ENCODE measurements at places on chromosomes 12 and 14. TPM values are rescaled to one million over a fixed set of nuclear protein-coding genes. Genes with fewer than 3 reads are reported as not detected.

- no peak for DNase-seq
Measured at GRCh38 chr14:60277605-60278190, 28.7 kb downstream of the PPM1A start.

DNA sequence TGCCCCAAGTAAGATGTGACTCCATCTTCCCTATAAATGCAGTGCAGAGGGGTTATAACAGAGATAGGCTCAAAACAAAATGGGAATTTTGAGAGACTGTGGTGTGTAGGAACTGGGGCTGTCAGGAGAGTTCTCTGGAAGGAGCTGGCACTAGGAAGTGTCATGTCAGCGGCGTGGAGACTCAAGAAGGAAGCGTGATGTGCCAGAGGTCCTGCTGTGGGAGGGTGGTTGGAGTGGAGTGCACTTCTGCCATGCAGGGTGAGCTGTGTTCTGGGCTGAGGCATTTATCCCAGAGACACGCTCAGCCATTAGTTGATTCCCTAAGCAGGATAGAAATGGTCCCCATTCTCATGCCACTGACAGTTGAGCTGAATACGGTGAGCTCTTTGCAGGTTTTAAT is 19.0 kb downstream of the GLT1D1 start:
- DNase-seq = no peak

- DNase-seq = no peak
Measured at GRCh38 chr12:102326982-102327381, 129.3 kb upstream of the PMCH start.

- no peak for DNase-seq
Measured at GRCh38 chr12:54146506-54147145, 42.2 kb downstream of the SMUG1 start.

DNA sequence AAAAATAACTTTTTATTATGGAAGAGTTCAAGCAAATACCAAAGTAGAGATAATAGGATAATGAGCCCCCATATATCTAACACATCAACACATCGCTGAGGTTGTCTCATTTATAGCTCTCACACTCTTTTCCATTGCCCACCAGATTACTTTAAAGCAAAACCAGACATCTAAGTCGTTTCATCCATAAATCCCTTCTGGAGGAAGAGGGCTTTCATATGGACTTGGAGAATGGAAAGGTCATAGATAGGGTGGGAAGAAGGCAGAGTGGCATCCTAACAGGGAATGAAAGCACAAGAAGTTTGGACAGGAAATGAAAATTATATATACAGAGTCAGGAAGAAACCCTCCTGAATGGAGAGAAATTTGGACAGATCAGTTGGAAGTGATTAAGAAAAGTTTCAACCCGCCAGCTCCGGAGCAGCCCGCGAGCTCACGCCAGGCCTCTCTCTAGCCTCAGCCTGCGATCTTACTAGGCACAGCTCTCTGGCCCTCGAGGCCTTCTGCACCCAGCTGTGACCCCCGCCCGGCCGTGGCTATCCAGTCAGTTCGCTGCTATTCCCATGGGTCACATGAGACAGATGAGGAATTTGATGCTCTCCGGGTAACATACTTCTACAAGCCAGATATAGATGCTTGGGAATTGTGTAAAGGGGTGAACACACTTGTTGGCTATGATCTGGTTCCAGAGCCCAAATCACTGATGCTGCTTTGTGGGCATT is 48.4 kb upstream of the NID2 start:
- no peak for DNase-seq

GRCh38 chr14:101071493-101071906 is 168.0 kb upstream of the RTL1 start:
- no peak for DNase-seq

The HHIPL1 gene
- not detected for total RNA-seq

- DNase-seq = no peak
Measured at GRCh38 chr12:102990419-102990818, 32.9 kb downstream of the ASCL1 start.

- DNase-seq = peak; percentile 99
Measured at GRCh38 chr14:23095196-23096108, at the start of gene C14orf119. C14orf119 (plus strand) TSS chr14:23095505; CDS start chr14:23097659, 2,154 bp downstream.

DNA sequence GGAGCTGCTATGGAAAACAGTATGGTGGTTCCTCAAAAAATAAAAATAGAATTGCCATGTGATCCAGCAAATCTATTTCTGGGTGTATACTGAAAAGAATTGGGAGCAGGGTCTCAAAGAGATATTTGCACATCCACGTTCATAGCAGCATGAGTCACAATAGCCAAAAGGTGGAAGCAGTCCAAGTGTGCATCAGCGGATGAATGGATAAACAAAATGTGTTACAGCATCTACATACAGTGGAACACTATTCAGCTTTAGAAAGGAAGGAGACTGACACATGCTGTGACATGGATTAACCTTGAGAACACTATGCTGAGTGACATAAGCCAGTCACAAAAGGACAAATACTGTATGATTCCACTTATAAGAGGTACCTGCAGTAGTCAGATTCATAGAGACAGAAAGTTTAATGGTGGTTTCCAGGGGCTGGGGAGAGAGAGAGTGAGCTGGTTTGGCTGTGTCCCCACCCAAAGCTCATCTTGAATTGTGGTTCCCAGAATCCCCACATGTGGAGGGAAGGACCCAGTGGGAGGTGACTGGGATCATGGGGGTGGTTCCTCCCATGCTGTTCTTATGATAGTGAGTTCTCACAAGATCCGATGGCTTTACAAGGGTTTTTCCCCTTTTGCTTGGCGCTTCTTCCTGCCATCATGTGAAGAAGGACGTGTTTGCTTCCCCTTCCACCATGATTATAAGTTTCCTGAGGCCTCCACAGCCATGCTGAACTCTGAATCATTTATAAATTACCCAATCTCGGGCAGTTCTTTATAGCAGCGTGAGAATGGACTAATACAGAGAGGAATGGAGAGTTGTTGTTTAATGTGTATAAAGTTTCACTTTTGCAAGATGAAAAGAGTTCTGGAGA is 17.6 kb upstream of the TBC1D30 start:
- DNase-seq = no peak

DNA sequence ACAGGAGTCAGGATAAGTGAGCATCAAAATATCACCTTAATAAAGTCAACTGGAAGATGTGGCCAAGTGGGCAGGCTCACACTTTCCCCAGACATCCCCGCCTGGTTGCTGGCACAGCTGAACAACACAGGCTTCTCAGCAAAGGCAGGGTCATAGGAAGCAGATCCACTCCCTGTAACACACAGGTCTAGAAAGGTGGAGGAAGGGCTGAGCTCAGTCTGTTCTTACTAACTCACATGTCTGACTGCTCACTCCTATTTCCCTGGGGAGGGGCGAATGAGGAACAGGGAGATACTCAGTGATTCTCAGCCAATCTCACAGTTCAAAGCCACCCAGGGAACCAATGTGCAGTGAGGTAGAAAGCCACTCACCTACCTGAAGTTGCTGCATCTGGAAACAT is 45.0 kb upstream of the AMN1 start:
- DNase-seq = no peak

DNA sequence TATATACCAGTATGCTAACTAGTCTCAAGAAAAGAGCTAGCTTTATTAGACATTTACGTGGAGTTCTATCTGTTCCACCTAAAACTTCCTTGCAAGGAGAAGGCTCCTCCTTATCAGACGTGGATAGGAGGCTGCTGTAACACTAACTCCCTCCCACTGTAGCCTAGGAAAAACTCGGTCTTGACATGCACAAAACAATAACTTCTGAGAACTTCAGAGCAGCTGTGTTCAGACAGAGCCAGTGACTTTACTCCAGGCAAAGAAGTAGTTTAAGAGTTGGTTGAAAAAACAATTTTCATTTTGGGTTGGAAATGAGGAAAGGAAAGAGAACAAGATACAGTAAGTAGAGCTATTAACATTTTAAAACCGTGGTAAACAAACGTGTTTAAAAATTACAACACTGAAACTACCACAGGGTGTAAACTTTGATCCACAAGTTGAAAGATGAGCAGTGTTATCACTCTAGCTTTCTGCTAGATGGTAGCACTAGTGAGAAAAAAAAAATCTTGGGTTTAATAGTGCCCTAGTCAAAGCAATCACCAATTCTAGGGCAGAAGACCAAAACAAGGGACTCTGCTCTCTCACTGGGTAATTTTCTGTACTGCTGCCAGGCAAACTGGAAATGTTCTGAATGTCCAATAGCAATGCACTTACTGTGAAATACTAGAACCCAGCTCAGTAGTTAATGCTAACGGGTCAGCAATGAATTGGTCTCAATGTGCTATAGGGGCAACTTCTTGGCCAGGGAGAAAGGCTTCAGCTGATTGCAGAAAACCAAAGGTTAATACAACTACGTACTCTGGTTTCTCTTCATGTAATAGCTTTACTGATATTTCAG is 2.4 kb downstream of the ATF7 start:
- DNase-seq = no peak

DNA sequence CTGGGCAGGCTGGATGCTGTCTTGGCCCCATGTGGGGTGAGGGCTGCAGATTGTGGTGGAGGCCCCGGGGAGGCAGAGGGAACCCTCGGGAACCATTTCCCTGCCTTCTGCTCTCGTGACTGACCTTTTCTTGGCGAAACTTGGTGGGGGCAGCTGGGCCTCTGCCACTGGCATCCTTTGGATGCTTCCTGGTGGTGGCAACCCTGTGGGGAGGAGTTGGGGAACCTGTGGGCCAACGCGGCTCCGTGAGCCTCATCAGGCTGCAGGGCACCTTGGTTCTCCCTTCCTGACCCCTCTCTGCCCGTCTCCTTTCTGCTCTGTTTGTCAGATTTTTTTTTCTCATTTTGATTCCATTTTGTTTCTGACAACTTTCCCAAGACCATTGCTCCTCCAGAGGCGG is 14.4 kb downstream of the TMEM121 start:
- no peak for DNase-seq
